ENCODE measurements at places on chromosomes 2 and 18. TPM values are rescaled to one million over a fixed set of nuclear protein-coding genes. Genes with fewer than 3 reads are reported as not detected.

GRCh38 chr2:9998916-9999654 lies 44.3 kb upstream of the KLF11 start:
- no peak for DNase-seq

NLRC4 gene
- total RNA-seq: 0.07 TPM

DNA sequence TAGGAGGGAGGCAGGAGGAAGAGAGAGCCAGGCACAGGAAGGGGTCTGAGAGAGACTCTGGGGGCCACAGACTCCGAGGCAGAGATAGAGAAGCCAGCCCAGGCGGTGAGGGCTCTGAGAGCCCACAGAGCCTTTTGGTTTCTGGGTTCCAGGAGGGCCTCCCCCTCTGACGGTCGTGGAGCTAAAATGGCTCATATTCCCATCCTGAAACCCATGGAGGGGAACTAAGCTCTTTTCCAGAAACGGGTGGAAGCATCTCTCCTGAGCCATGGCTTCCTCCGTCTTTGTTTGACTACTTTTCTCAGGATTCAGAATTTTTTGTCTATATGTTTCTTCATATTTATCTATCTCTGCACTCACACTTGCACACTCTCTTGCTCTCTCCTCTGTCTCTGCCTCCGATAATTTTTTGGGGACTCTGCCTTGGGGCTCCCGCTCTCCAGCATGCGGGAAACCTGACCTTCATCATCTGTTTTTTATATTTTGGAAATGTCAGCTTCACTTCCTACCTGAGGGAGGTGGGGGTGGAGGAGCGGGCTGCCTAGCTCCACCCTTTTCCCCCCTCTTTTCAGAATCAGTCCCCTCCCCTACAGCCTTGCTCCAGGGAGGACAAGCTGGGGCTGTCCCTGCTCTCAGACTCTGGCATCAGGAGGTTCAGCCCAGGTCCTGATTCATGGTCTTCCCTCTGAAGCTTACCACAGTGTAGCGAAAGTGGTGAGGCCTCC lies 5.0 kb upstream of the PKDCC start:
- no peak for DNase-seq

UGT1A10 gene
- not detected for total RNA-seq
